ENCODE measurements at places on chromosomes 1 and 21.

DNA sequence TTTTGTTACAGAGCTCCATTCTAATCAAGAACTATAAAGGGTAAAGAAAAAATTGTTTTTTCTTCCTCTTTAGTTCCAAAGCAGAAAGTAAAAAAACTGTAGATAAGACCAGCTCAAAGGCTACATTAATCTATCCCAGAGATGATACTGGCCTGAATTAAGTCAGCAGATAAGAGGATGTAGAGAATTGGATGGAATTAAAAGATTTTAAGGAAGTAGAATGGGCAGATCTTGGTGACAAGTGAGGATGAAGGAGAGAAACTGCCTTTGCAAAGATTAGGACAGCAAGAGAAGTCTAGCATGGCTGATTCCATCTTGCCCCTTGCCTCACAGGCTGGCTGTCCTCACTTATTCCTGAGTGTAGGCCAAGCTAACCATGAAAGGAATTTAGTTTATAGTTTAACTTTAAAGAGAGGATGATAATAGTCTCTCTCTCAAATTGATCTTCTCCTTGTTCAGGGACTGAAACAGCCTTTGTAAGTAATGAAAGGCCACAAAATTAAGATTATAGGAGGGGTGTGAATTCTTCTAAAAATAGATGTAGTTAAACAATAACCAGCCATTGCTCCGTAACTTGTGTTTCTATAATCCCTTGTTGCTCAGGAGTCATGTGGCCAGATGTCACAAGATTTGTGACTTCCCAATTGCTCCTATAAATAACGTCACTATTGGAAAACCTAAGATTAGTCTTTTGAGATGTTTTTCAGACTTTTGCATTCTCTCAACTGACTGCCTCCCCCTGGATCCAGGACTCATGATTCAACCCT, 265.0 kb upstream of the USP24 start:
- H3K36me3 ChIP-seq = no peaks in the 10 kb centered on the region
- no peak overlapping the region for H3K27ac ChIP-seq
- H3K27me3 ChIP-seq = peaks cover 9% of the 10 kb centered on the region

GRCh38 chr1:212166644-212167043, 118.6 kb upstream of the PPP2R5A start:
- no peak overlapping the region for H3K4me3 ChIP-seq
- H3K27me3 ChIP-seq = no peaks in the 10 kb centered on the region
- H3K36me3 ChIP-seq = no peaks in the 10 kb centered on the region
- no peak for DNase-seq
- H3K27ac ChIP-seq = no peak overlapping the region

DNA sequence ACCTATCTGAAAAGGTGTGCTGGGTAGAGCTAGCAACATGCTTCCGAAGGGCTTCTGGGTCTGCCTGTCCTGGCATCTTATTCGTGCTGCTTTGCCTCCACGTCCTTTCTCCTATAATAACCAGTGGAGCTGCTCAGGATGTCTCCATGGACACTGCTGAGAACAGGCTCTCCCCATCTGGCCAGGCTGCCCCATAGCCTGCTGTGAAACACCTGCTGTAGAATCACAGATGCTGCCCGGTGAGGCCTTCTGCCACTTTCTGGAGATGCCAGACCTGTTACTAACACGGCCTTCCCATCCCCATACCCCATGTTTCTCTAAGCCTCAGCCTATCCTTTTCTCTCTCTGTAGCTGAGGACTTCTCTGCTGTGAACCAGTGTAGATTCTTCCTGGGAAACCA, 120.5 kb downstream of the IER5 start:
- no peak for DNase-seq
- peaks cover 19% of the 10 kb centered on the region for H3K27me3 ChIP-seq
- H3K36me3 ChIP-seq = no peaks in the 10 kb centered on the region

- peaks cover 44% of the 10 kb centered on the region for H3K4me1 ChIP-seq
- H3K27ac ChIP-seq = peak overlapping the region; percentile 83
- H3K27me3 ChIP-seq = no peaks in the 10 kb centered on the region
- H3K4me3 ChIP-seq = peak overlapping the region; percentile 93
- DNase-seq = no peak
- H3K36me3 ChIP-seq = peaks cover 43% of the 10 kb centered on the region
Measured at GRCh38 chr1:100353988-100354387, 1.7 kb downstream of the CDC14A start.

DNA sequence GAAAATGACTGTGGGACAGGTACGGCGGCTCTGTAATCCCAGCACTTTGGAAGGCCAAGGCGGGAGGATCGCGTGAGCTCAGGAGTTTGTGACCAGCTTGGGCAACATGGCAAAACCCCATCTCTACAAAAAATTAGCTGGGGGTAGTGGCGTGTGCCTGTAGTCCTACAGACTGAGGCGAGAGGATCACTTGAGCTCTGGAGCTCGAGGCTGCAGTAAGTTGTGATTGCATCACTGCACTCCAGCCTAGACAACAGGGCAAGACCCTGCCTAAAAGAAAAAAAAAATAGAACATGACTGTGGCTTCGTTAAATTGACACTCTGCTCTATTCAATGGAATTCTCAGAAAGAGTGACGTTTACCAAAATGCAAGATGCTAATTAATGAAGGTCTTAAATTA, 3.9 kb upstream of the DBT start:
- H3K4me1 ChIP-seq = no peaks in the 10 kb centered on the region
- H3K27me3 ChIP-seq = peaks cover 22% of the 10 kb centered on the region
- H3K36me3 ChIP-seq = no peaks in the 10 kb centered on the region
- H3K27ac ChIP-seq = no peak overlapping the region

GRCh38 chr1:215407575-215407974, 159.5 kb upstream of the KCTD3 start:
- H3K4me3 ChIP-seq = no peak overlapping the region
- H3K27me3 ChIP-seq = no peaks in the 10 kb centered on the region
- H3K27ac ChIP-seq = no peak overlapping the region
- no peak for DNase-seq
- H3K4me1 ChIP-seq = no peaks in the 10 kb centered on the region

- H3K27ac ChIP-seq = no peak overlapping the region
- peak; percentile 10 for DNase-seq
- H3K4me1 ChIP-seq = peaks cover 5% of the 10 kb centered on the region
- H3K27me3 ChIP-seq = peaks cover 54% of the 10 kb centered on the region
- no peaks in the 10 kb centered on the region for H3K36me3 ChIP-seq
Measured at GRCh38 chr21:31873696-31874599, 1.1 kb downstream of the HUNK start.

- no peak overlapping the region for H3K4me3 ChIP-seq
- DNase-seq = no peak
- no peaks in the 10 kb centered on the region for H3K27me3 ChIP-seq
- no peak overlapping the region for H3K27ac ChIP-seq
- no peaks in the 10 kb centered on the region for H3K4me1 ChIP-seq
Measured at GRCh38 chr1:160217481-160218051, 12.4 kb downstream of the PEA15 start.

GRCh38 chr1:15848929-15849774, 1.6 kb downstream of the SPEN start:
- peaks cover 46% of the 10 kb centered on the region for H3K4me1 ChIP-seq
- no peaks in the 10 kb centered on the region for H3K27me3 ChIP-seq
- H3K36me3 ChIP-seq = peaks cover 18% of the 10 kb centered on the region
- peak overlapping the region; percentile 96 for H3K27ac ChIP-seq
- H3K4me3 ChIP-seq = peak overlapping the region; percentile 95

GRCh38 chr1:52636721-52637695, 4.0 kb downstream of the SHISAL2A start:
- peak; percentile 73 for DNase-seq
- H3K27me3 ChIP-seq = peaks cover 8% of the 10 kb centered on the region
- H3K4me3 ChIP-seq = peak overlapping the region; percentile 84
- H3K36me3 ChIP-seq = peaks cover 26% of the 10 kb centered on the region
- peaks cover 52% of the 10 kb centered on the region for H3K4me1 ChIP-seq
- peak overlapping the region; percentile 99 for H3K27ac ChIP-seq

GRCh38 chr1:6180268-6180706, at the start of gene CHD5:
CHD5 (minus strand) TSS chr1:6180321; CDS start chr1:6180023, 298 bp downstream.
- no peak for DNase-seq
- H3K27ac ChIP-seq = no peak within 1 kb of the TSS
- peaks cover 6% of the 10 kb centered on the region for H3K36me3 ChIP-seq
- peaks cover 46% of the 10 kb centered on the region for H3K27me3 ChIP-seq
- no peak within 1 kb of the TSS for H3K4me3 ChIP-seq
- H3K4me1 ChIP-seq = peaks cover 5% of the 10 kb centered on the region

DNA sequence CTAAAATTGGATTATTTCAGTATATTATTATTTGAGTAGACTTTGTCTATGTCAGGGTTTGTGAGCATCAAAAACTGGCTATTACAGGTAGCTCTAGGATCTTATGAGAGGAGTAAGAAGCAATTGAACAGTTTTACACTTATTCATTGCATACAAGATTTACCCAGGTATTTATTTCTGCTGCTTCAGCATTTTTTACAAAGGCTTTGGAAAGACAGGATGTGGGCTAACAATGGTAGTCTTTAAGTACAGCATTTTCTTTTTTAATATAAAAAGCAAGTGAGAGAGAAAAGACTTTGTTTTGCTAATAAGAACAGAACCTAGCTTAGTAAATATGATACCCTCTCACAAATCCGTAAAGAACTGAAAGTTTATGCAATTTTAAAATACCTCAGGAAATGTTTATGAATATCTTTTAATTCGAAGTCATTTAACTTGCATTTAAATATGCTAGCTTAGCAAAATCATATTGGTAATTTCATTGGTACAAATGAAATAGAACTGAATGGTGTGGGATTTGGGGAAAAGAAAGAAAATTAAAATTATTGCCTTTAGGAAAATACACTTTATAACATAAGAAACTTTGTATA, 32.1 kb upstream of the RGS18 start:
- no peak overlapping the region for H3K27ac ChIP-seq
- H3K4me1 ChIP-seq = no peaks in the 10 kb centered on the region
- no peak for DNase-seq

- no peak overlapping the region for H3K27ac ChIP-seq
- H3K36me3 ChIP-seq = no peaks in the 10 kb centered on the region
- H3K4me3 ChIP-seq = no peak overlapping the region
- no peak for DNase-seq
- H3K4me1 ChIP-seq = no peaks in the 10 kb centered on the region
- H3K27me3 ChIP-seq = peaks cover 16% of the 10 kb centered on the region
Measured at GRCh38 chr1:20093940-20094391, 24.0 kb downstream of the PLA2G5 start.

- no peaks in the 10 kb centered on the region for H3K4me1 ChIP-seq
- DNase-seq = no peak
- no peak overlapping the region for H3K27ac ChIP-seq
- H3K4me3 ChIP-seq = no peak overlapping the region
- H3K36me3 ChIP-seq = no peaks in the 10 kb centered on the region
Measured at GRCh38 chr1:90313778-90314177, 318.9 kb downstream of the ZNF326 start.

DNA sequence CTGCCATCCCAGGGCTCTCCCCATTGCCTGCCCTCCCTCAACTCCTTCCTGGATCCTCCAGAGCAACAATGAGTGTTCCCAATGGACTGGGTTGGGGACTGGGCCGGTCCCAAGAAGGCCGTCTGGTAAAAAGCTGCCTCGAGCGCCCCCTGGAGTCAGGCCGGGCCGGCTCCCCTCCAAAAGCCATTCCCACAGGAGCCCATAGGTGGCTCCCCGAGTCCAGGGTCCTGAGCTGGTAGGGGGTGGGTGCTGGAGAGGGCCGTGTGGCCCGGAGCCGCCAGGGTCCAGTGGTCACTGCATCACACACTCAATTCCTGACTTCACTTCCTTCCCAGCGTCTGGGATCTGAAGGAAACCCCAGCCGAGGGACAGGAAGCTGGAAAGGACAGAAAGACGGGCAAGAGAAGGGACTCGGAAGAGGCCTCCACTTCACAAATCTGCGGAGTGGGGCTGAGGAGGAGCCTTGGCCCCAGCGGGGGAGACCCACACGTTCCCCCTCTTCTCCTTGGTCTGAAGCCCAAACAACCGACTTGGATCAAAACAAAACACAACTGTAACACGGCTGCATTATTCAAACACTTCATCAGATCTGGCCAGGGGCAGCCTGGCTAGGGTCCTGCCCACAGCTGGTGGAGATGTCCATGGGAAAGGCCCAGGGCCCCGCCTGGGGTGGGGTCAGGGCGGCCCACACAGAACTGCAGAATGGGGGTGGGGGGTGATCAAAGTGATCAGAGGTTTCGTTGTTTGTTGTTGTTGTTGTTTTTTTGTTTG, 10.9 kb upstream of the ALDH4A1 start:
- peaks cover 38% of the 10 kb centered on the region for H3K36me3 ChIP-seq
- H3K4me1 ChIP-seq = peaks cover 3% of the 10 kb centered on the region
- peak; percentile 66 for DNase-seq
- H3K27ac ChIP-seq = peak overlapping the region; percentile 63

GRCh38 chr21:25170681-25171080, 436.6 kb downstream of the MRPL39 start:
- H3K27me3 ChIP-seq = no peaks in the 10 kb centered on the region
- H3K4me3 ChIP-seq = no peak overlapping the region
- DNase-seq = no peak
- H3K27ac ChIP-seq = no peak overlapping the region
- no peaks in the 10 kb centered on the region for H3K36me3 ChIP-seq
- H3K4me1 ChIP-seq = no peaks in the 10 kb centered on the region

DNA sequence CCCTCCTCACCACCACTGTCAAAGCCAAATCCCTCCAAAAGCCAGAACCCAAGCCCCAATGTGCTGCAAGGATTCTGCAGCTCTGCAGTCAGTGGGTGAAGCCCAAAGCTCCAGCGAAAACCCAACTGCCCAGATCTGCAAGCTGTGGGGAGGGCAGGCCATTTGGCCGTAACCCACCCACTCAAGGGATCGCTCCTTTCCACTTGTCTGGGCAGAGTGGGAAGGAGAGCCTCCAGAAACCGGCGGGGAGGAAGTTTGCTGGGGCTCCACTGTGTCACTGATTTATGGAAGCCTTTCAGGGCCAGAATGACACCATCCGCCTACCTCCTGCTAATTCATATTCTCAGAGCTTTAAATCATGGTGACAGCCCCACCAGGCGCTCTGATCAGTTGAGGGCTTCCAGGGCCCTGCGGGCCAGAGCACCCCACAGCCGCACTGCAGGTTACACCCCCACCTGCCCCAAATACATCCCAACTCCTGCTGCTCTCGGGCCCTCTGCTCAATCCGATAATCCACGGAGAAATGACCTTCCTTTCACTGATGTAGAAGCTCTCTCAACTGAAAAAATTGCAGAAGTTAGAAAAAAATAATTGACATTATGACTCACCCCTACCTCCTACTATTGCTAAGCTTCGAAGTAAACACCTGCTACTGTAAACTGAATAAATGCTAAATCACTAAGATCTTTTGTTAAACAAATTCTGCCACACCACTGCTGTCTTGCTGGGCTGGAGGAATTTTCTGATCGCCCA, 40.6 kb upstream of the RAB4A start:
- no peak overlapping the region for H3K27ac ChIP-seq
- no peaks in the 10 kb centered on the region for H3K36me3 ChIP-seq
- H3K4me3 ChIP-seq = no peak overlapping the region
- no peak for DNase-seq

- no peaks in the 10 kb centered on the region for H3K4me1 ChIP-seq
- H3K4me3 ChIP-seq = no peak overlapping the region
- H3K27ac ChIP-seq = no peak overlapping the region
- H3K27me3 ChIP-seq = no peaks in the 10 kb centered on the region
Measured at GRCh38 chr1:11831945-11832725, 15.4 kb downstream of the NPPA start.

DNA sequence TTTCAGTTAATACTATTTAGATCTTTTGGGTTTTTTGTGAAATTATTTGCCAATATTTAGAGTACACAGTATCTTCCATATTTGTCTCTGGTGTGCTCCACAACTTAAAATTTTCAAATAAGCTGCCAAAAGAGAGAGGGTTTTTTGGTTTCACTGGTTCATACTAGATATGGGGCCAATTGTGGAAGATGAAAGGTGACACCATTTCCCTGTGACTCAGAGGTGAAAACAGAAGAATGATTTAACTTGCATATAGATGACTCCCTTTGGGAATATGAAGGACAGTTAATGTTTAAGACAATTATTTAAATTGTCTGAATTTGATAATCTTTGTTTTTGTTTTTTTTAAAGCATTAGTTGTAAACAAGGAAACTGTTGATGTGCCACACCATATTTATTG, 37.5 kb downstream of the IVNS1ABP start:
- DNase-seq = no peak
- no peaks in the 10 kb centered on the region for H3K27me3 ChIP-seq
- H3K4me1 ChIP-seq = peaks cover 10% of the 10 kb centered on the region
- no peak overlapping the region for H3K27ac ChIP-seq
- H3K4me3 ChIP-seq = no peak overlapping the region
